ENCODE measurements at places on chromosomes 12 and 14.

- DNase-seq, result no peak
Observed at GRCh38 chr12:46574847-46575246, 202.3 kb upstream of the SLC38A2 start.

DNA sequence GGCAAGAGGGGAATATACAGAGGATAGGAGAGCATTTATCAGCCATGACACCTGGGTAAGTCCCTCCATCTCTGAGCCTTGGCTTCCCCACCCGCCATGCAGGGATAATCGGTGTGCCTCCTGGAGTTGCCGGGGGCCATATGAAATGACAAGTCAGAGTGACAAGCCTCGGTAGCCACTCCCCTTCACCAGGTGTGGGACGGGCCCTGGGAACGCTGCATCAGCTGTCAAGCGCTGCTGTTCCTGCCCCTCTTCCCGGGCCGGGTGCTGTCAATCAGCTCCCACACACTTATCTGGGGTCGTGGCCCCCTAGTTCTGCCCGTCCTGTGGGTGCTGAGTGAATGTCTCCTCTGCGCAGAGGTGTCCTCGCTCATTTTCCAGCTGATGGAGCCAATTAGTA, 57.2 kb downstream of the MVK start:
- no peak for DNase-seq

- DNase-seq, result no peak
Observed at GRCh38 chr12:41437563-41437962, 249.4 kb downstream of the PDZRN4 start.

GRCh38 chr12:108989376-108989775, 31.5 kb downstream of the SVOP start:
- no peak for DNase-seq

- no peak for DNase-seq
Observed at GRCh38 chr12:103273645-103274044, 222.1 kb downstream of the C12orf42 start.

DNA sequence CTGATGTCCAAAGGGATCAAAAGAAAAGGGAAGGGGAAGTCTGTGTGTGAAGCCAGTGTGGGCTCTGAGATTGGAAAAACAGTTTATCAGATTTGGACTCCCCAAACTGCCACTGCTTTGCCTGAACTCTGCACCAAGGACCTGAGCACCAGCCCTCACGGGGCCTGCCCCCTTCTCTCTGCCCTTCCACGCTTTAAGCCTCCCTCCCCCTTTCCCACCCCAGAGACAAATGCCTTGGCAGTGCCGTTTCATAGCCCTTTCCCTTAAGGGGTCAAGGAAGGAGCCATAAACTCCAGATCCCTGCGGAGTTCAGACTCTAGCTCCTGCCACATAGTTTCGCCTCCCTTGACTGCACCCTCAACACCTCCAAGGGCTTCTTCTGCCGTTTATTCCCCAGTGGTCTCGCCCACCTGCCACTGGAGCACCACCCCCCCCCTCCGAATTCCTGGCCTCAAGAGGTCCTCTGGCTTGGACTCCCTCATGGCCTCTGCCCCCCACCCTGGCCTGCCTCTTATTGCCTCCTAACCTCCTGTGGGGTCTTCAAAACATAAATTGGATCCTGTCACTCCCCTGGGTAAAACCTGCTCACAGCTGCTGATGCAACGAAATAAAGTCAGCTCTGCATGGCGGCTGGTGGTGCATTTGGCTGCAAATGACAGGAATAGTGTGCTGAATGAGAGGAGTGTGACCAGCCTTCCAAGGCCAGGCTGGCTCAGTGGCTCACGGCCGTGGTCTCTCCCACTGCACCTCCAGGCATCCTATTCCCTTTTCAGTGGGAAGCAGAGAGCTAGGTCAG, 18.8 kb downstream of the SLC25A29 start:
- no peak for DNase-seq

DNA sequence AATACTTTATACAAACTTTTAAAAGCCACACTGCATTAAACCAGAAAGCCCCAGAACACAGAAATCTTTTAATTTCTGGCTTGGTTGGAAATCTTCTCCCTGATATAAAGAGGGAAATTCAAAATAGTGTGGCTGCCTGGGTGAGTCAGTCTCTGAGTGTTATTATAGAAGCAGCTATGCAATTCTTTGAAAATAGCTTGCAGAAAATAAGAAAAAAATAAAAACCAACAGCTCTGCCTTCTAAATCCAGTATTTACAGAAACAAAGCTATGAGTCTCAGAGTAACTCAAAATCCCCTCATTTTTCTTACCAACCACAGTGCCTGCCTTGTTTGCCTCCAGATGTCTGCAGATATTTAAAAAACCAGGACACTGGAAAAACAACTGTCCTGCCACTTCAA, 68.6 kb upstream of the FERMT2 start:
- DNase-seq, result no peak

Measured in astrocyte of the cerebellum (primary cell).